ENCODE measurements at places on chromosomes 16 and 17.

- DNase-seq: no peak
Observed at GRCh38 chr17:76492989-76493501, 8.2 kb downstream of the RHBDF2 start.

GRCh38 chr16:74257061-74257460 is 39.6 kb upstream of the PSMD7 start:
- no peak for DNase-seq

DNA sequence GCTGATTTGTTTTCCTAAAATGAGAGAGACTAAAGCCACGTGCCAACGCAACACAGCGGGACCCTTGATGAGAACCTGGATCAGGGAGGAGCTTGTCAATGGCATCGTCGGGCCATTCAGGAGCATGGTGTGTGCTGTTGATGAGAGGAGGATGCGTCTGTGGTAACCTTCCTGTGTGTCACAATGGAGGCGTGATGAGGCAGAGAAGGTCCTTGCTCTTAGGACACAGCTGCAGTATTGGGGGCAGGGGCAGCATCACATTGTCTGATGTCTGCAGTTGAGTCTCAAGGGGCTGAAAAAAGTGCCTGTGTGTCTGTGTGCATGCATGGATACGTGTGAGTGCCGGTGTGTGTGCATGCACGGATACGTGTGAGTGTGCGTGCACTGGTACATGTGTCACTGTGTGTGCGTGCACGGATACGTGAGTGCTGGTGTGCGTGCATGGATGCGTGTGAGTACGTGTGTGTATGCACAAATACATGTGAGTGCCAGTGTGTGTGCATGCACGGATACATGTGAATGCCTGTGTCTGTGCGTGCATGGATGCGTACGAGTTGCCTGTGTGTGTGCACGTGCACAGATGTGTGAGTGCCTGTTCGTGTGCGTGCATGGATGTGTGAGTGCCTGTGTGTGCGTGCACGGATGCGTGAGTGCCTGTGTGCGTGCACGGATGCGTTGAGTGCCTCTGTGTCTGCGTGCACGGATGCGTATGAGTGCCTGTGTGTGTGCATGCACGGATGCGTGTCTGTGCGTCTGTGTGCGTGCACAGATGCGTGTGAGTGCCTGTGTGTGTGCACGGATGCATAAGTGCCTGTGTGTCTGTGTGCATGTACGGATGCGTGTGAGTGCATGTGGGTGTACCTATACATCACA is 39.3 kb downstream of the BAIAP2 start:
- no peak for DNase-seq

GRCh38 chr17:15885770-15886169 is 59.2 kb upstream of the ADORA2B start:
- no peak for DNase-seq

DNA sequence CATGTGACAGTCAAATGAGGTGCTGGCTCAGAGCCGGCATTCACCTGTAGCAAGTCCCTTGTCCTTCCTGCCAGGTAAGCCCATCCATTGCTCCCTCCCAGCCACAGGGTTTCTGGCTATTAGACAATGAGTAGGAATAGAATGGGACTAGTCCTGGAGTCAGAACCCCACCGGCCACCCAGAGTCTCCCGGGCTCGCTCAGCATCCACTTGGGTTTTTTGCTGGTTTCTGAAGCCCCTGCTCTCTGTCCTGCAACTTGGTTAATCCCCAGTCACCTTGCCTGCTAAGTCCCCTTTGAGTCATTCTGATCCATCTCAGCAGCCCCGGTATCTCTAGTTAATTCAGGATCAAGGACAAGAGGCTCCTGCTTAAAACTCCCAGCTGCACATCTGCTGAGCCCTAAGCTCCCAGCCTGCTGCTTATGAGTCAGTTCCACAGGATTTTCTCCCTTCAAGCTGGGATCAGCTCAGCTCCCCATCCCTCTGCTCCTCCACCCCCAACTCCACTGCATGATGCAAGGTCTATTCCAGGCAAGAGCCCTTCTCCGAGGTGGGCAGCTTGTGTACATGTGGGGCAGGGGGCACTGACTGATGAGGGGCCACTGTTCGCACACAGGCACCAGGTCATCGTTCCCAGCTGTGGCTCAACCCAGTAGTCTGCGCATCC is 19.9 kb upstream of the MRPS23 start:
- DNase-seq: no peak

GRCh38 chr16:72203401-72203800 is 31.4 kb upstream of the PMFBP1 start:
- DNase-seq: no peak

DNA sequence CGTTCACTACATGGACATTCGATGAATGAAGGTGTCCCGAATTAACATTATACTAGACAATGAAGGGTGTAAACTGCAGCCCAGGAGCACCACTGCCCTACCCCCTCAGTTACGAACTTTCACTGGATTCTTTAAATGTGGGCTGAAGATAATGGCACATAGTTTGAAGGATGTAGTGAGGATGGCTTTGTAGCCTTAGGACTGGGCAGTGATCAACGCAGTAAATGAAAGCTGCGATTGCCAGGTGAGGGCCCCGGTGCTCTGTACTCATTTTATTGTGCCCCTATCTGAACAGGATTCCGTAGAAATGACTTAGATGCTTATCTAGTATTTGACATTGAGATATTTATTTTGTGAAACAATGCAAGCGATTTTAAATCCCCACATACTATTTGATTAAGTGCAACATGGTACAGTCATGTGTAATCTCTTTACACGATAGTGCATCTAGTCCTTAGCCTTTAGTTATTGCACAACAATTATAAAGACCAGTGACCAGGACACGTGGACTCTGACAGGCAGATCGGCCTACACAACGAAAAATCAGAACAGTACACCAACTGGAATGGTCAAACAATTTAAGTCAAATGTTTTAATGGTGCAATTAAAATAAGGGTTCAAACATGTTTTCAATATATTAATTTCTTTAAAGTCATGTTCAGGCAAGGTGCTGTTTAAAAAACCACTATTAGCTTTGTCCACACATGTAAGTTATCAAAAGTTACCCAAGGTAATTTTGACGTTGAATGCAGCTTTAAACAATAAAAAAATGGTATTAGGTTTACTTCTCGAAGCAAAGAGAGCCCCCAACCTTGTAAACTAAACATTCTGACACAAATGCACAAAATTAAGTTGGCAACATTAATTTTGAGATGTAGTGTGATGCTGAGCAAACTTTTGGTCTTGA is 17.4 kb upstream of the ERN1 start:
- DNase-seq: no peak

- DNase-seq: peak; percentile 6
Observed at GRCh38 chr17:13031718-13032350, 14.0 kb upstream of the ELAC2 start.

DNA sequence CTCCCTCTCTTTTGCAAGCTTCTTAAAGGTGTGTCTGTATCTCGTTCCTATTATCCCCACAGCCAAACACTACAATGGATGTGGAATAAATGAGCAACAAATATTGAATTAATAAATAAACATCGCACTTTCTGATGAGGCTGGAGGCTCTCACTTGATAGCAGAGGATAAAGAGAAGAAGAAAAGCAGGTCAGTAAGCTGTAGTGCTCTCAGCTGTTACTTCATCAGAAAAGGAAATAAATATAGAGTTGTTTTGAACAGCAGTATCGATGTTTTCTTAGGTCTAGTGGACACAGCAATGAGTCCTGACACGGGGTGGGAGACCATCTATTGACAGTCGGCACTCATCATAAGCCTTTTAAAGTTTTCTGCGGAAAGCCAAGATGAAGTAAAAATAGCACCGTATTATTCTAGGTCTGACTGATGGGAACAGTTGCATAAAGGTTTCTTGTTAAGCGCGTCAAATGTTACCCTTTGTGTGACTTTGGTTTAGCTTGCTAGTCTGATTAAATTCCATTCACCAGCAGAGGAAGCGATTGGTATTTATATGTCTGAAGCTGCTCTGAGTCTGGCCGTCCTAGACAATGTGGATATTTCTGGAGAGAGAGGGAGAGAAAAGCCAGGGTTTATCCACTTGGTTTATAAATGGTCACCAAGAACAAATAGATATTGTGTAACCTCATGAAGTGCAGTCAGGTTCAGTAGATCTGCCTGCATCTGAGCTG is 646.1 kb downstream of the CDH11 start:
- DNase-seq: no peak

DNA sequence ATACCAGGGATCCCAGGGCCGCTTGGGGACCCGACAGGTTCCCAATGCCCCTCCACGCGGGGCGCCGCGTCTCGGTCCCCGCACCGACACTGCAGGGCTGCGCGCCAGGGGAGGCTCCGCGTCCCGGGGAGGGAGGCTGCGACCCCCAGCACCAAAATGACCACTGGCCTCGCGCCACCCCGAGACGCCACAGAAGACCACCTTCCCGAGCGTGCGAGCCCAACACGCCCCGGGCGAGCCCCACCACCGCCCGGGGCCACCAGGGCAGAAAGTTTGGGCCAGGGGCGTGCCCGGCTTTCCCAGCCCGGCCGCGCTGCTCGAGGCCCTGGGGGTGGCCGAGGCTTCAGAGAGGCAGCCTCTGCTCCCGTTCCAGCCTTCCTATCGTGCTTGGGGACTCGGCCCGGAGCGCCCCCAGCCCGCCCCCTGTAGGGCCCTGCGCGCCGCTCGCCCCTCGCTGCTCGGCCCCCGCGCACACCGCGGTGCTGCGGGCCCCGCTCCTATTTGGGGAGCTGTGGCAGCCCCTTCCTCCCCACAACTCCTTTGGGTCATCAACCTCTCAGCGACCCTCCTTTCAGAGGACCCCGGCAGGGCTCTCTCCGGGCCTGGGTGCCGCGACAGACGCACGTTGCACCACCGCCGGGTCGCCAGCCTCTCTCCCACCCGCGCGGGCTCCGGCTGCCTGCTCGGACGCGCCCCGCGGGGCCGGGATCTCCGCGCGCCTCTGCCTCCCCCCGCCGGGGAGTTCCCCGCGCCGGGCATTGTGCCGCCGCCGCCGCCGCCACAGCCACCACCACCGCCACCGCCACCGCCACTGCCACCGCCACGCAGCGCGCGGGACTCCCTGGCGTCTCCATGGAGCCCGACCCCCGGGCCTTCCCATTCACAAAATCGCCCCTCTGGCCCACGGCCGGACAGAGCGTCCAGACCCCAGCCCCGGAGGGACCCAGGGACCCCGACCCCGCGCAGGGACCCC is 892 bp downstream of the RBFOX3 start:
- no peak for DNase-seq

DNA sequence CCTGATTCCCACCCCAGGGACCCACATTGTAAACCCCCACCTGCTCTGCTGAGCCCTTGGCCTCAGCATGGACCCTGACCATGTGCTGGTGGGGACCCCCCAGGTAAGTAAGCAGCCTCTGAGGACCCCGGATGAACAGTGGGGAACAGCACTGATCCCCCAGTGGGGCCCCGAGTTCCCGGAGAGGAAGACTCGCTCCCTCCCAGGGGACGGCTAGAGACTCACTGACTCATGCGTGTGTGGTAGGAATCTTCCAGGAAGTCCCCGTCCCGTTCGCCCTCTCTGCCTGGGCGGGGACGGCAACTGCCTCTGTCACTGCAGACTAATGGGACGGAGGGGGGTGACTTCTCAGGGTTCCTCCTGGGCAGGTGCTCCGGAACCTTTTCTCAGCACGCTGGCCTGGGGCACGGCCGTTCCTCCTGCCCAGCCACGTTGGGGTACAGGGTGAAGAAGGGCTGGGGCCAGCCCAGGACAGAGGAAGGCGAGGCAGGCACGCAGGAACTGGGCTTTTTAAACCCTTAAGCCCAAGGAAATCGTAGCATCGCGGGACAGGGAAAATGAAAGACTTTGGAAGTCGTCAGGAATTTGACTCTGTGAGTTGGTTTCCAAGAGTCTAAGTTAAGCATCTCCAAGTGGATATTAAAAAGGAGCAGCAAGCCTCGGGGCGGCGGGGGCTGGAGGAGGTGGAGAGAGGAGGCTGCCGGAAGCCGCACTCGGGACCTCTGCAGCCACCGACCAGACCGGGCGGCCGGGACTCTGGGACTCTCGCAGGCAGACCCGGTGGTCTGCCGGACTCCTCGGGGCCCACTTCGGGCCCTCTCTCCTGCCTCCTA is 178.7 kb downstream of the SEC14L1 start:
- no peak for DNase-seq

- no peak for DNase-seq
Observed at GRCh38 chr17:50469208-50469605, 527 bp upstream of the CHAD start.

- DNase-seq: no peak
Observed at GRCh38 chr17:61400066-61400716, 548 bp downstream of the TBX2 start.

DNA sequence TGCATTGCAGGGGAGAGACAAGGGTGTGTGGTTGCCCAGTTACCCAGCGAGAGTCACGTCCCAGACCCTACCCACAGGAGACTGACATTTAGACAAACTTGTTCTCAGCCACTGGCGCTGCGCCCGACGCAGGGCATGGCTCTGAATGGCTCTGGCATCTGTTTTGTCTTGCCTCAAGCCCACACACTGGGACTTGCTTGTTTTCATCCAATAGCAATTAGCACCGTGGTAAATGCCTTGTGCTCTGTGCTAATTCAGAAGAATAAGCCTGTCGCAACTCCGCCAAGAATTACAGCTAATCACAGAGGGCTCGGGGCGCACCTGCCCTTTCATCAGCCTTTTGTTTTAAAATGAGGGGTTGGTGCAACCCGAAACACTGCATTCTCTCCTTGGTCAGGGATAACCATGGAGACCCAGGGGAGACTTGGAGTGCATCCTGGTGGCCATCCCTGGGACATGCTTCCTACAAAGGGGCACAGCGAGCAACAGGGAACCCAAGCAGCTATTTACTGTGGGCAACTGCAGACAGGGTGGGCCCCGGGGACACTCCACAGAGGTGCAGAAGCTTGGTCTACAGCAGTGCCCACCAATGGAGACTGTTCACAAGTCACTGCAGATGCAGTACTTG is 220.6 kb upstream of the ZFHX3 start:
- no peak for DNase-seq

DNA sequence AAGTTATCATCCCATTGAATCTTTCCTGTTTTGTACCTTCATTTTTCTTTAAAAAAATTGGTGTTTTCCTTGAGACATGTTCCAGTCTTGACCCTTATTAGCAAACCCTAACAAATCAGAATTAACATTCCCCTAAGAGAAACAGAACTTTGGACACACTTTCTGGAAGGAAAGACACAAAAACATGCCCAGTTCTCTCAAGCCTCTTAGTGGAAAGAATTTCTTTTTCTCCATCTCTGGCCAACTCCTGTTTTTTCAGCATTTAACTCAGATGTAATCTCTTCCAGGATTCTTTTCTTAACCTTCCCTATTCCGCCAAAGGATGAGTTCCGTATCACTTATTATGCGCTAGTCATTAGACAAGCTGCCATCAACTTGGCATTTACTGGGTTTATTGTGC is 23.9 kb upstream of the CDH8 start:
- DNase-seq: no peak

GRCh38 chr16:14186007-14186794 is 115.1 kb downstream of the MRTFB start:
- no peak for DNase-seq

GRCh38 chr17:34361478-34362061 is 1.5 kb downstream of the CCL1 start:
- DNase-seq: peak; percentile 30

GRCh38 chr16:28475221-28475620 is 3.1 kb upstream of the NPIPB7 start:
- no peak for DNase-seq
